ENCODE measurements at places on chromosomes 6 and 20. TPM values are rescaled to one million over a fixed set of nuclear protein-coding genes. Genes with fewer than 3 reads are reported as not detected.

DNA sequence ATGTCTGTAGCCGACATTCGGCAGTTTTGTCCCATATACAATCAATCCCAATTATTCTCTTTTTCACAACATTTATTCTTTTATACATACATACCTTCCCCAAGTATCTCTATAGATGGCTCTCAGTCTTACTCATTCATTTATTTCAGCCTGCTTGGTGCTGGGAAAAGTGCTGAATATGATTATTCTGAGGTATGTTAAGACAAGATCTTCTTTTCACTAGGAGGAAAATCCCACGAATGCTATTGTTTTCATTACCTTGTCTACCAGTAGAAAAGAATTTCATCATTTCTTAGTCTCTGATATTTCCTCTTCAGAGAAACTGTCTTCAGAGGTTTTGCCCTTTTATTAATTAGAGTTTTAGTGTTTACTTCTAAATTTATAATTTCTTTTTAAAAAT is 13.7 kb upstream of the BPIFA3 start:
- no peak overlapping the region for H3K4me3 ChIP-seq
- H3K4me1 ChIP-seq = no peaks in the 10 kb centered on the region
- H3K27me3 ChIP-seq = no peaks in the 10 kb centered on the region

DNA sequence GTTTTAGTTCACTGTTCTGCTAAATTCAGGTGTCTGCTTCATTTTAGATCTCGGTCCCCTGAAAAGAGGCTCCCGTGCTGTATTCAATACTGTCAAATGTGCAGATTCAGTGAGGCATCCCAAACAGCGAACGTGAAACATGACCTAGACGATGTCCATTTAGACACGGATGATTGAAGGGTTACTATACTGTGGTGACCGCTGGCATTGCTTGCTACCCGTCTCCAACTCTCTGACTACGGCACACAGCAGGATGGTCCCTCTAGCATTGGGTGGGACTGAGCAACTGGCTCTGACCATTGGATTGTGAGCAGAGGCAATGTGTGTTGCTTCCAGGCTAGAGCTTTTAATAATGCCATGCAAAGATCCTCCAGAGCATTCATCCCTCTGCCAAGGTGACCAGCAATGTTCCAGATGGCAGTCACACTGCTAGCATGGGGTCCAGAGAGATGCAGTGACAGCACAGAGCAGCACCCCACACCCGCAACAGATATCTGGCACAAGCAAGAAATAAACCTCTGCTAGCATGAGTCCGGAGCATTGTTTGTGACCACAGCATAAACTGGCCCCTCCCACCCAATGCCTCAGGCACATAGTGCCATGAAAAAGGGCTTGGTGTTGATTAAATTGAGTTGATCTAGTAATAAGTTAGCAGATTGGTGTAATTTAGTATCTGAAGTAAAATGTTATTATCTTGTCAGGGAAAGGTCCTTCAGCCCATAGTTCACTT is 9.0 kb downstream of the METTL24 start:
- H3K27me3 ChIP-seq = no peaks in the 10 kb centered on the region
- no peak overlapping the region for H3K27ac ChIP-seq
- no peak overlapping the region for H3K4me3 ChIP-seq
- DNase-seq = no peak
- no peaks in the 10 kb centered on the region for H3K36me3 ChIP-seq
- H3K4me1 ChIP-seq = no peaks in the 10 kb centered on the region

DNA sequence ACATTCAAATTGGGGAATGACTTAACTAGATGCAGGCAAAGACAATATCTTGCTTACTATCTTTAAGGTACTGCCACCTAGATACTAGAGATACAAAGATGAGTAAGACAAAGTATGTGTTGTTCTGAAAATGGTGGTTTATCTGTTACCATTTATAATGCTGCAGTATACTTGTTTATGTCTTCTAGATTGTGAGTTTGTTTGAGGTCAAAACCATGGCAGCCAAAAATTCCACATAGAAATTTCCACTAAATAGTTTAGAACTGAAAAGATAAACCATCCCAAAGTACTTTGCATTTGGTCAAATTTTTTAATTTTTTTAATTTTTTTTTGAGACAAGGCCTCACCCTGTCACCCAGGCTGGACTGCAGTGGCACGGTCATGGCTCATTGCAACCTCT is 150.8 kb downstream of the SOX4 start:
- no peaks in the 10 kb centered on the region for H3K4me1 ChIP-seq
- no peaks in the 10 kb centered on the region for H3K27me3 ChIP-seq
- no peak overlapping the region for H3K27ac ChIP-seq
- H3K36me3 ChIP-seq = no peaks in the 10 kb centered on the region
- no peak for DNase-seq

GRCh38 chr20:5735845-5736510 is 14.2 kb upstream of the SHLD1 start:
- no peaks in the 10 kb centered on the region for H3K27me3 ChIP-seq
- H3K27ac ChIP-seq = no peak overlapping the region
- no peaks in the 10 kb centered on the region for H3K36me3 ChIP-seq

GRCh38 chr20:60039526-60039925 is 81.3 kb downstream of the CDH26 start:
- no peaks in the 10 kb centered on the region for H3K36me3 ChIP-seq
- H3K27me3 ChIP-seq = no peaks in the 10 kb centered on the region
- no peak for DNase-seq
- no peak overlapping the region for H3K27ac ChIP-seq
- no peak overlapping the region for H3K4me3 ChIP-seq

GRCh38 chr20:18548465-18548864 is 18.8 kb upstream of the SMIM26 start:
- no peak overlapping the region for H3K4me3 ChIP-seq
- peaks cover 46% of the 10 kb centered on the region for H3K36me3 ChIP-seq
- DNase-seq = no peak
- no peak overlapping the region for H3K27ac ChIP-seq

DNA sequence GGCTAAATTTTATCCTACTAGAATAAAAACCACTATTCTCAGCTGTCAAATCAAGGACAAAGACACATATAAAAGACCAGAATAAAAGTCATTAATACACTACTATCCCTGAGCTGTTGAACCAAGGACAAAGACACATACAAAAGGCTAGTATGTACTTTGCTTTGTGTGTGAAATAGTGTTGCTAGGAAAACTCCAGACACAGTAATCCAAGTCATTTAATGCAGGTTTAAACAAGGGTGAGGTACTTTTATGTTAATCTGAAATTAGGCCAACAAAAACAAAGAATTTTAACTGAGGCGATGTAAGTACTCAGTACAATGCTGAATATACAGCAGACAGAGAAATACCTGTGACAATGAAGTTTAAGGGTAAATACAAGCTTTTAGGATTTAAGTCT is 18.9 kb downstream of the GCLC start:
- no peaks in the 10 kb centered on the region for H3K4me1 ChIP-seq
- DNase-seq = no peak
- no peak overlapping the region for H3K4me3 ChIP-seq
- H3K27ac ChIP-seq = no peak overlapping the region
- no peaks in the 10 kb centered on the region for H3K27me3 ChIP-seq

DNA sequence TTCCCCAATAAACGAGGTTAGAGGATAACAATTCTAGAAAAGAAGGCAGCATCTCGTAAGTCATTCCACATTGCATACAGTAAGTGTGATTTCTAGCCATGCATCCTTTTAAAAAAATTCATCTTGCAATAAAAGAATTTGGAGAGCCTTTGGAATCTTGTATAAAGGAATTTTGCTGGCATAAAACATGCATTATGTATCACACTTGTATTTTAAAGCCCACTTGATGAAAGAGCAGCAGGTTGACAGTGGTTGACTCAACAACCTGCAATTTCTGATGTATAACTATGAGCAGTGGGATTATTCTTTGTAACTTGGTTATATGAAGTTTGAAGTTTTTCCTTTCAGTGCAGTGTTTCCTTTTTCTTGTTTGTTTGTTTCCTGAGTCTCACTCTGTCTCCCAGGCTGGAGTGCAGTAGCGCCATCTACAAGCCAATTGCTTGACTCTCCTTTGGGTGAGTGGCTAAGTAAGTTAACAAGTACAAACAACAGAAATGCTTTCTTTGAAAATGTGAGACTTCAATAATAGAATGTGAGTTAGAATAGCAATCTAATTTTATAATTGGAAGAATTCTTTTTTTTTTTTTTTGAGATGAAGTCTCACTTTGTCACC is 39.9 kb downstream of the JARID2 start:
- H3K4me3 ChIP-seq = no peak overlapping the region
- peaks cover 45% of the 10 kb centered on the region for H3K4me1 ChIP-seq
- no peak overlapping the region for H3K27ac ChIP-seq
- H3K27me3 ChIP-seq = no peaks in the 10 kb centered on the region

The ENPP1 gene
- total RNA-seq = 0.52 TPM

The VSX1 gene
- total RNA-seq = not detected

The HLA-B gene
- total RNA-seq = 5,762 TPM

The LINC00237 gene
- not detected for total RNA-seq
